ENCODE measurements at places on chromosomes 5 and 9.

DNA sequence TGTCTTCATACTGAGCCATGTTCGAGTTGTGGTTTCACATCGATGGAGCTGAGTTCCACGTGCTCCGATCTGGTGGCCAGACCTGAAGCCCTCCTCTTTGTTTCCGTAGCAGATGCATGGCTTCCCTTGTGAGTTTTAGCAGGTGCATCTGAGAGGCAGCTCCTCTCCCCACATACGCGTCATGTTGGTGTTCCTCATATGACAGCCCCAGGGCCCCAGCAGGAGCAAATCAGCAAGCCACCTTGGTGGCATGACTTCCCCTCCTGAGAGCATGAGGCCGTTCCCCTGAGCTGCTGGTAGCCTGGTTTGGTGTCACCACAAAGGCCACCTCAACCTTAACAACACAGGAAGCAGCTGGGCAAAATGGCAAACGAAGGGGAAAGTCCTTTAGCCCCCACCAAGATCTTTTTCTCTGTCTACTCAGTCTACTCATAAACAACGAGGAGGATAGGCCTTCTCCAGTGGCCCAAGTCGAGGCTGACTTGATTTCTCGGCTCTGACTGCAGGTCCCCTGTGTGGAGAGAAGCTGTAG lies 5.9 kb downstream of the CYFIP2 start:
- DNase-seq: peak; percentile 96

DNA sequence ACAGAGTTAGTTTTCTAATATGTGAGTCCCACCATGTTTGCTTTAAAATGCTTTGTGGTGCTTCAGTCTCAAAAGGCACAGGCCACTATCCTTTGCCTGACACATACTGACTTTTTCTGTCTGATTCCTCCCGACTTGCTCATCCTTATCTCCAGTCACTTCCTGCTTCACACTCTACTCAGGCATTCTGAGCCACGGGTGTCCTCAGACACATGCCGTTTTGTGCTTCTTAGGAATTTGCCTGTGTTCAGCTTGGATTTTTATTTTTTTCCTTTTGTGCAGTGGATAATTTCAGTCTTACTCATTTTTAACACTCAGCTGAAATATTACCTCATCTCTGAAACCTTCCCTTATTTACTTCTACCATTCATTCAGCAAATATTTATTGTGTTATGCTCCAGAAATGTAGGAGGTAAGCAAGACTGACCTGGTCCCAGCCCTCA lies 54.1 kb downstream of the MAN2A1 start:
- DNase-seq: no peak

DNA sequence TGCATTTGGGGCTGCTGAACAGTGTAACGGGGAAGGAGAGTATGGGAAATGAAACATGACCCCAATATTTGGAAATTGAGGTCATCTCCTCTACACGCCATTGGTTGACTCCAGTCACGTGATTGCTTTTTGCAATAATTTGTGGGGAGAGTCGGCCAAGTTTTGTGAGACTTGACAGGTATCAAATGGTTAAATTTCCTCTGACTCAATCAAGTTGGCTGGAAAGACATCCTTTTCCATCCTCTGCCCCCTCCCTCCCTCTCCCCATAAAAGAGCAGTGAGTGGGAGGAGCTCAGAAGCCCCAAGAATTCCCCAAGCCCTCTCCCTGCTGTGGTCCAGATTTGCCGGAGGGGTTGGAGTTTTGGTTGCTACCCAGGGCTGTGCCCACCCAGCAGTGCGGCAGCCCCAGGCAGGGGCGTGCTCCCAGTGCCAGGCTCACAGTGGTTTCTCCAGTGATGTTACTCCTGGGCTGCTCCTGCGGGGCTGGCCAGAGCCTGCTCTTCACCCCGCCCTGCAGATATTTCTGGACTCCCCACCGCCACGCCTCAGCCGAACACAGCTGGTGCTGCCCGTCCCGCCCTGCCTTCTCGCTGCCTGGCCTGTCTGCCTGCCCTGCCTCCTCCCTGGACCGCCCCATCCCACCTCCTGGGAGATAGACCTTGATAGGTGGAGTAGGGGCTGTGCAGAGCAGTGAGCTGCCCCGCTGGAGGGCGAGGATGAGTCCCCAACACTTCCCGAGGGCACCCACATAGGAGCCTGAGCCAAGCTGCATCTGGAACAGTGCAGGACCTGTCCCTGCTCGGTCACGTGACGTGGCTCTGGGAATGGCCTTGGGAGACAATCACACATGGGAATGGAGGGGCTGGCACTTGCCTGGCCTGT lies 3.4 kb downstream of the COL5A1 start:
- DNase-seq: no peak

GRCh38 chr9:77830618-77831285 lies 182.6 kb upstream of the GNA14 start:
- no peak for DNase-seq

DNA sequence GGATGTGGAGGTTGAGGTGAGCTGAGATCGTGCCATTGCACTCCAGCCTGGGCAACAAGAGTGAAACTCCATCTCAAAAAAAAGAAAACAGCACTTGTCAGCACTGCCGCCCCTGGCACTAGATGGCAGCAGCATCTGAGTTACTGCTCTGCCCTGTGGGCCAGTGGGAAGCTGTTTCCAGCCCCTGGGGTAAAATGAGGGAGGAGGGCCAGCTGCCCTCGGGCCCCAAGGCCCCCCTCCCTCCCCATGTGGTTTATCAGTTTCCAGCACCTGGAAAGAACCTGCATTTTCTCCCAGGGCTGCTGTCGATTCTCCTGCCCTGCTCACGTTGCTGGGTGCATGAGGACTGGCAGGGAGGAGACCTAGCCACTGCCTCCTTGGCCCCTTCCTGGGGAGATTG lies 13.2 kb upstream of the CEL start:
- peak; percentile 16 for DNase-seq

- no peak for DNase-seq
Measured at GRCh38 chr5:158486566-158486965, 613.1 kb downstream of the EBF1 start.

DNA sequence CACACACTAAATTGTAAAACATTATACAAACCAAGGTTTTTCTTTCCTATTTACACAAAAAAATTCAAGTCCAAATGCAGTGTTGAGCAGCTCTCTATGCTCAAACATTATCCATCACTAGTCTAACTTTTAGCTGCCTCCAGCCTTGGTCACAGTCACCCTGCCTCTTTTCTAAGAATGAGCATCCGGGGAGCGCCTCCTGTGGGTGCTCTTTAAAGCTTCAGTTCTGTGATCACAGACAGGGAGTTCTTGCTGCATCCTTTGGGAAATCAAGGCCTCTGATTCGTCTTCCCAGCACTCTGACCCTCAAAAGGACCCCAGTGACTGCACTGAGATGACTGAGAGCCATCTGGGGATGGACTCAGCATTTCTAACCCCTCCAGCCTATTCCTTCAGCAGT lies 289.6 kb downstream of the SEC61B start:
- DNase-seq: no peak

Data from CD4-positive, alpha-beta memory T cell (primary cell).